ENCODE measurements at places on chromosomes 2 and 18.

GRCh38 chr2:45585267-45585861, 25.7 kb downstream of the SRBD1 start:
- peak; percentile 52 for DNase-seq

DNA sequence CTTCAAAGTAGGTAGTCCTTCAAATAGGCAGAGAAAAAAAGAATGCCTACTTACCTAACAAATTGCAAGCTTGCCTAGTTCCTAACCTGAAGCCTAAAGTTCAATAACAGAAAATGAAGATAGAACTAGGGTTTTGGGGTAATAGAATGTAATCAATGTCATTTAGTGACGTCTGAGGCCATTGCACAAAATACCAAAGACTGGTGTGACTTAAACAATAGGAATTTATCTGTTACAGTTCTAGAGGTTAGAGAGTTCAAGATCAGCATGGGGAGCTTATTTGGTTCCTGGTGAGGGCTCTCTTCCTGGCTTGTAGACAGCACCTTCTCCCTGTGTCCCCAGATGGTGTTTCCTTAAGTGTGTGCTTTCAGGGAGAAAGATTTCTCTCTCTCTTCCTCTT, 4.7 kb upstream of the NPC1 start:
- no peak for DNase-seq

DNA sequence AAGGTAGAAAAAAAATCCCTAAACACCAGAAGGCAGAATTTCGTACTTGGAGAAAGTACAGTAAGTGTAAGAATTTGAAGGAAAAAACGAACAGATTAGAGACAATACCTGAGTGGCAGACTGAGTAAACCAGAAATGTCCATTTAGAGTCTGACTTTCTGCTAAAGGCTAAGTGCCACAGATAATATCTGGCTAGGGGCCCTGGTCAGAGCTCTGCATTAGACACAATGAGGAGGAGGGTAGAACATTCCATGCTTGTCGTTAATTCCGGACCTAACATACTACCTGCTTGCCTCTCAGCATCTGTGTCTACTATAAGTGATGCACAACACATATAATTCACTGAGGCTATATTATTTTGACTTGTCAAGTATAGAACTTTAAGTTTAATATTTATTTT, 18.1 kb downstream of the SEPTIN10 start:
- DNase-seq: no peak

DNA sequence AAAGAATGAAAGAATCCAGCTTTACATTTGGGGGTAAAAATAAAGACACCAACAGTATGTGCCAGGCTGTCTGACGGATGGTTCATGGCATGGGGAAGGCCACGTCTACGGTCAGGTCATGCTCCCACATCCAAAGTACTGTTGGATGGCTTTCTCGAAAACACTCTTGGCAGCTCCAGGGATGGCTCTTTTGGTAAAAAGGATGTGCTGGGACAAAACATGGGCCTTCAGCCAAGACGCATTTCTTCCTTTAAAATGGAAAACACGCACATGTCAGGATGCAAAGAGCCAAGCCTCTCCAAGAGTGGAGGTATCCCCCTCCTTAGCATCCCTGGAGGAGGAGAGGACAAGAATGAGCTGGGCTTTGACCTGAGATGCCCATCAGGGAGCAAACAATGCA, 376.5 kb upstream of the KLHL29 start:
- no peak for DNase-seq

- DNase-seq: no peak
Measured at GRCh38 chr18:9814431-9814830, 71.3 kb upstream of the TXNDC2 start.

GRCh38 chr18:62329691-62330454, 4.8 kb downstream of the TNFRSF11A start:
- no peak for DNase-seq

- DNase-seq: no peak
Measured at GRCh38 chr18:49646873-49647272, 85.0 kb downstream of the LIPG start.

DNA sequence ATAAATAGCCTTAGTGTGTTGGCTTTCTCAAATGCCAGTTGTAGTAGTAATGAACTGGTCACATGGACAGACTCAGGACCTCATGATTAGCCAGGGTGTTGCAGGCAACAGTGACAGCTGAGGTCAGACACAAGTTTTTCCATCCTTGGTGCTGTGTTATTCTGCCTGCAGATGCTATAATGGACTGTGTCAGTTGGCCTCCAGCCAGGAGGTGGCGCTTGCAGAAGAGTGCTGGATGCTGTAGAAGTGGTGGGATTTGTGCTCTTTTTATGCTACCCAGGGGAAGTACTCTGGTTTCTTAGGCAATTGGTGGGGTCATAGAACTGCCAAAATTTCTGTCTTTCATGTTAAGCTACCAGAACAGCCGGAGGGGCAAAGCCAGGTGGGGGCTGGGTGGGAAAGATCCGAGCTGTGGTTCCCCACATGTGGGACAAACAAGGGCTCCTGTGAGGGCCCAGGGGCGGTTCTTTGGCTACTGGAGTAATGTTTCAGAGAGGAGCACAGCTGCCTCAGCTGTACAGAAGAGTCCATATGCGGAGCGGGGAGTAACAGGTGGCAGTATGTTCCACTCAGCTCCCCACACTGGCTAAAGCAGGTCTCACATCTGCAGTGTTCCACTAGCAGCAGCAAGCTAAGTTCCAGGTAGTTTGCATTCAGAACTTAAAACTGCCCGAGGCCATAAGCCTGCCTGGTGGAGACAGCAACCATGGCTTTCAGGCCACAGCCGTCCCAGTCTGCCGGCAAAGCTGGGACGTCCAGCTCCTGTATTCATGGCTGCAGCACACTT, 104.4 kb downstream of the GULP1 start:
- no peak for DNase-seq

DNA sequence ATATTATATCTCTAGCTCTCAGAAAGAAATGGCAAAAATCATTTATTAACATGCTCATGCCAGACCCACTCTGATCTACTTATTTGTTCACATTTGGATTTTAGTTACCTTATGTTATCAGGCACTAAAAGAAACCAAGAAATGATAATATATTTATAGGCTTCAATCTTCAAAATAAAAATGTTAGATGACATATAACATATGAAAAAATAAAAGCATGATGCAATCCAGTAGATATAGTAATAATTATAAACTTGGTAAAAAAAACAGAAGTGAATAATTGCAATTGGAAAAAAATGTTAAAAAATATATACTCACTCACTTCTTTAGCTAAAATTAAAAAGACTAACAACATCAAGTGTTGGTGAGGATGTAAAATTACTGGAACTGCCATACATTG, 248.3 kb upstream of the VRK2 start:
- no peak for DNase-seq

DNA sequence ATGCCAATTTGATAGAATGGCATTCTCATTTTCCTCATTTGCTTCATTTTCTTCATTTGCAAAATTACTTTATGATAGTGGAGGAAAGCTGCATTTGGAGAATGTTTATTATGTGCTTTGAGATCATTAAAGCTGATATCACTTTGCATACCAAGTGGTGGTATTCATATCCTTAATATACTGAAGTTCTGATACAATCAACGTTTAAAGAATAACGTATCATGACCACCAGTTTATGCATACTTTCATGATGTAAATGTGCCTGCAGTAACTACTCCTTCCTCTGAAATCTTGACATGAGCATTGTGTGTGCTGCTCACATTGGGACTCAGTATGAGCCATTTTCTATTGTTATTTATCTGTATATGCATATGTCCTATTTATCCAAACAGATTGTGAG, 302.1 kb downstream of the ARHGAP15 start:
- DNase-seq: no peak

GRCh38 chr18:56409736-56410135, 228.7 kb downstream of the TXNL1 start:
- no peak for DNase-seq

- DNase-seq: no peak
Measured at GRCh38 chr18:43130716-43131260, 15.3 kb upstream of the RIT2 start.

GRCh38 chr2:88753833-88754584, 62.5 kb downstream of the RPIA start:
- peak; percentile 70 for DNase-seq

DNA sequence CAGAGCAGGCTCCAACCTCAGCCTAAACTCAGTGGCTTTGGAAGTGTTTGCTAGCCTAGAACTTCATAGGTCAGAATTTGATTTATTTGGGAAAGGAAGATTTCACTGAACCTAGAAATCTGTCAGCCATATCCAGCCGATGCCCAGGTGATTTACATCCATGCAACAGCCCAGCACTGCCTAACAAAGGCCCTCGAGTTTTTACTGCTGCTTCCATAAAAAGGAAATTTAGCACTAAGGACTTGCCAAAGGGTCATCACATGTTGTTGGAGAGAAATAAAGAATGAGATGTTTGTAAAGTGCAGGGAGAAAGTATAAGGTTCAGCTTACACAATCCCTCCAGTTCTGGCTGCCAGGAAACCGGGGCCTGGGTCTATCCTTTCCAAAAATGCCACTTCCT, 614.2 kb downstream of the BCL11A start:
- DNase-seq: no peak

DNA sequence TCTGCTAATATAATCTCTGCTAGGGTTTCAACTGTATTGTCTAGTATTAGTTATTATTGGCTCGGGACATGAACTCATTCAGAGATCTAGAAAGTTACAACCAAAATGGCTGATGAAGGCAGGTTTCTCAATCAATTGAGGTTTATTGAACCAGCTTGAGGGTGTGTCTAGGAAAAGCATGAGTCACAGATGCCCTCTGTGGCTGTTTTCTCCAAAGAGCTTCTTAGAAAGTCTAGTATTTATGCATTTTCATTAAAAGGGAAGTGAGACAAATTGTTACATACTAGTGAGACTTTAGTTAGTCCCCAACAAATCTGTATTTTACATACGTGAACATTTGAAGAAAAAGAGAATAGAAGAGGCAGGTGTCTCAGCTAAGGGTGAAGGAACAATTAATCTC, 23.0 kb upstream of the RTTN start:
- no peak for DNase-seq

DNA sequence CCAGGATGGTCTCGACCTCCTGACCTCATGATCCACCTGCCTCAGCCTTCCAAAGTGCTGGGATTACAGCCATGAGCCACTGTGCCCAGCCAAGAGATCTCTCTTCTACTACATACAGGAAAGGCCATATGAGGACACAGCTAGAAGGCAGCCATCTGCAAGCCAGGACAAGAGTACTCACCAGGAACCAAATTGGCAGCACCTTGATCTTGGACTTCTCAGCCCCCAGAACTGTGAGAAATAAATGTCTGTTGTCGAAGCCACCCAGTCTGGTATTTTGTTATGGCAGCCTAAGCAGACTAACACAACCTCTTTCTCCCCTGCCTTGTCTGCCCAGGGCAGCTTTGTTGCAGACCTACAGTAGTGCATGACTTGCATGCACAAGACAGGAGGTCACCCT, 211.3 kb upstream of the HAAO start:
- no peak for DNase-seq

GRCh38 chr2:201234663-201235135, 25.6 kb upstream of the CASP8 start:
- DNase-seq: no peak

GRCh38 chr2:84300696-84301029, 158.4 kb downstream of the SUCLG1 start:
- DNase-seq: no peak

- peak; percentile 62 for DNase-seq
Measured at GRCh38 chr2:111058264-111058663, 62.5 kb upstream of the BCL2L11 start.

GRCh38 chr18:36756242-36756641, 72.6 kb downstream of the TPGS2 start:
- no peak for DNase-seq

- no peak for DNase-seq
Measured at GRCh38 chr2:128812183-128812940, 493.7 kb upstream of the HS6ST1 start.

All from B cell (primary cell).